ENCODE measurements at places on chromosomes 7 and 10.

GRCh38 chr7:80719261-80719660 is 80.8 kb downstream of the CD36 start:
- no peak for DNase-seq

GRCh38 chr10:88763441-88763840 is 3.6 kb downstream of the LIPN start:
- DNase-seq = no peak

- DNase-seq = no peak
These were observed 377 bp upstream of the POLR1F start for GRCh38 chr7:19709249-19709578.

GRCh38 chr7:106986450-106986977 is 58.0 kb upstream of the PRKAR2B start:
- no peak for DNase-seq

DNA sequence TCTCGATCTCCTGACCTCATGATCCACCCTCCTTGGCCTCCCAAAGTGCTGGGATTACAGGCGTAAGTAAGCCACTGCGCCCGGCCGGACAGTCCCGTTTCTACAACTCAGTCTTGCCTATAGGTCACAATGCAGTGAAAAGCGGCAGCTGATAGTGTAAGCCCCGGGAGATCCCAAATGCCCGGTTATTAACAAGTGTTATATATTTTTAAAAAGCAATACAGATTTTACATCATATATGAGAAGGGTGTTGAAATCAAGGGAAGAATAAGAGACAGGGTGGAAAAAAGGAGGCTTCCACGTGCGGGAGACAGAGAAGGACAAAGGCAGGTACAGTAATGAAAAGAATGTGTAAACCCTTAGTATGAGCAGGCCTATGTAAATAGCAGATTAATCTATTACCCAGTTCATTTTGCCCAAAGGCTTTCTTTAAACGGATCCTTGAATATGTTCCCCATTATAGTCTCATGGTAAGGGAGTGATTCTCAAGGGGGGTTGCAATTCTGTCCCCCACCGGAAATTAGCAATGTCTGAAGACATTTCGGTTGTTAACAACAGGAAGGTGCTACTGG is 170.8 kb downstream of the PDE1C start:
- DNase-seq = no peak

DNA sequence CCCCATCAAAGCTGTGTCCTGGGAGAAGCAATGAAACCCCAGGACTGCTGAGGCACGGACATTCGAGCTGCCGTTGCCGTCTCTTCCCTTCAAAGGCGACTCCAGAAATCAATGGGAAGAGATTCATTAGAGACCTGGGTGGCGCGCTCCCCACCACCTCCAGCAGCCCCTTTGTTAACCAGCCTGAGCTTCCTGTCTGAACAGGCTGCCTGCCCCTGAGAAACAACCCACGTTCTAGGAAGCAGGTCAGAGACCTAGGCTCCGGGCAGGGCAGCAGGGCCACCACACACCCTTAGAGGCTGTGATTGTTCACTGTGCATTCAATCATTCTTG is 110.9 kb upstream of the PPIF start:
- DNase-seq = no peak

DNA sequence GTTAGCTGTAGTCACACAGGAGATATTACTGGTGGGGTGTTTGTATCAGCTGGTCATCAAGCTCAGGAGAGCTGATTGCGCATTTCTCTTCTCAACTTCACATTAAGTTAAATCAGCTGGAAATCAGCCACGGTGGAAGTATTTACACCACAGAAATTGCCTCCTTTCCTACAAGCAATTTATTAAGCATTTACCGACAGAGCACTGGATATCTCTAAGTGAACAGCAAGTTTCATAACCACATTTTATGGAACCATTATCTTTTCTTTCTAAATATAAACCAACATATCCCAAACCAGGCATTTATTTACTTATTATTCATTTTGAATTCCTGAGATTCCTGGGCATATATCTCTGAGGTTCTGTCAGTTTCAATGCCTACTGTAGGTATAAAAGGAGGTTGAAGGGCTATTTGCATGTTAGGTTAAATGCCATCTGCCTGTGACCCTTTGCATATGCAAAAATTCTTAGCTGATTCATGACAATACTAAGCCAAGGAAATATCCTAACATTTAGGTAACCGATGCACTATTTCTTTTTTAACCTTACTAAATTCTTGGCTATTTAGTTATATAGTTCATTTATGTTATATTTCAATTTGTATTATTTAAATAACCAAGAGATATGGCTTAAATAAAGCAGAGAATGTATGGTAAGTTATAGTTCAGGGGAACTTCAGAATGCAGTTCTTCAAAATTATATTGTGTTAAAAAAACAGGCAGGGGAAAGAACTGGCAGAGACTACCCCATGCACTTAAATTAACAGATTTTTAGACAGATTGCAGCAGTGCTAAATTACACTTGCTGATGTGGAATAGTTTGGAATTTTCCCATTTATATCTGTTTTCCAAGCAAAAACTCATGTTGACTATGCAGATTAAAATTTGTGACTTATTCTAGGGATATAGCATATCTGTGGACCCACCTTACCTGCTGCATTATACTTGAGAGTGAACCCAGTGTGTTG is 56.8 kb downstream of the DYNC1I1 start:
- no peak for DNase-seq

DNA sequence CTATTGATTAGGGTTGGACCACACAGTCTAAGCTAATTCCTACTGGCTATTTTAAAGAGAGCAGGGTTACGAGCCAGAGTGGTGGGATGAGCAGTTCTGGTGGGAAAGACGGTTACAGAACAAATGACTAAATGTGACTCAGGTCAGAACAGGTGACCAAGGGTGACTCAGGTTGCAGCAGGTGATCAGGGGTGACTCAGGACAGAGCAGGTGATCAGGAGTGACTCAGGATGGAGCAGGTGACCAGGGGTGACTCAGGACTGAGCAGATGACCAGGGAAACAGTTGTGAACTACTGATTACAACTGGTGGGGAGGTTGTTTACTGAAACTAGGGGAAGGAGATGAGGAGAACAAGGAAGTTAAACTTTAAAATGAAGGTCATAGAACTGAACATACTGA is 366.3 kb downstream of the ABCA13 start:
- no peak for DNase-seq

DNA sequence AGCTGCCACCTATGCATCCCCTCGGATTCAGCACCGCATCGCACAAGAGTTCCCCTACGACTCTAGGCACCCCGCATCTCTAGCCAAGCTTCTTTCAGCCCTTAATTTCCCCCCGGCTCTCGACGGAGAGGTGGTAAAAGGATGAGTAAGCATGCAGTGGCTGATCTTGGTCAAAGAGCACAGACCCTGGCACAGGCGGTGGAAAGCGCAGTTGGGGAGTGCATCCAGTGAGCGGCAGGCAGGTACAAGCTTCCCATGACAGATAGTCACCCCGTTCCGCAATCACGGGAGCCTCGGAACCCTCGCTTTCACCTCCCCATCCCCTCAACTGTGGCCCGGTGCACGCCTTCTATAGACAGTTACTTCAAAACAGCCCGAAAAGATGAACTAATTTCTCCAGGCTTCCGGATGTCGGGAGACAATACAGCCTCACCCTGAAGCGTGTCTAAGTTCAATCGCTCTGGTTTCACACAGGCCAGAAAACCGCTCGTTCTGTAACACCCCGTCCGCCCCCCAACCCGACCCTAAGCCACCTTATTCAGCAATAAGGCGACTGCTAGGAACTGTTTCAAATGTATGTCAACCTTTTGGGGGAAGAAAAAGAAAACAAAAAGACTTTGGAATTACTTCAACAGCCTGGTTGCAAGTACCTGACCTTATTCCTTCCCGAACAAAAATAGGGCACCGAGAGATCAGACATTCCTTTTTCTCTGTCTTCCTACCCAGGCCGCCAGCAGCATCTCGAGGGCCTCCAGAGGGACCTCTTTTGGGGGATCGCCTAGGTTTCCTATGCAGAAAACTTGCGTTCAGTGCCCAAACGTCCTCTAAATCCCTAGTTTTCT is 1.4 kb downstream of the RHEB start:
- peak; percentile 78 for DNase-seq

- DNase-seq = no peak
These were observed 64.2 kb upstream of the CAPZA2 start for GRCh38 chr7:116798232-116798631.

GRCh38 chr10:33822774-33823173 is 488.3 kb upstream of the NRP1 start:
- no peak for DNase-seq

DNA sequence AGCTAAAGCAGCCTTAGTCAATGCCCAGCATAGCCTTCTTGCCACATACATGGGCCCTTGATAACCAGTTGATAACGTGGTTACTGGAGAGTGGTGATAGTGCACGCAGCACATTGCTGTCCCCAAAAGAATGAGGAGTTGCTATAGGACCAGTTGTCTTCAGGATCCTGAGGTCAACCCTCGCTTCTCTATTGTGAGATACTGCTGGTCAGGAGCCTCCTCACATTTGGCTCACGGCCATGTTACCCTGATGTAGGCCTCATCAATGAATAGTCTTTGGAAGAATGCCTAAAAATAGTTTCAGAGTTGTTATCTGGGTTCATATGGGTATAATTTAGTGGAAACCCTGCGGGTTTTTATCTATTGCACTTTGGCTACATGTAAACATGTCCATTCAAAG is 230.7 kb downstream of the VTI1A start:
- no peak for DNase-seq

- DNase-seq = no peak
These were observed 152.0 kb downstream of the RPS24 start for GRCh38 chr10:78185693-78186055.

- DNase-seq = peak; percentile 56
These were observed 119.0 kb upstream of the CACUL1 start for GRCh38 chr10:118873738-118874105.

DNA sequence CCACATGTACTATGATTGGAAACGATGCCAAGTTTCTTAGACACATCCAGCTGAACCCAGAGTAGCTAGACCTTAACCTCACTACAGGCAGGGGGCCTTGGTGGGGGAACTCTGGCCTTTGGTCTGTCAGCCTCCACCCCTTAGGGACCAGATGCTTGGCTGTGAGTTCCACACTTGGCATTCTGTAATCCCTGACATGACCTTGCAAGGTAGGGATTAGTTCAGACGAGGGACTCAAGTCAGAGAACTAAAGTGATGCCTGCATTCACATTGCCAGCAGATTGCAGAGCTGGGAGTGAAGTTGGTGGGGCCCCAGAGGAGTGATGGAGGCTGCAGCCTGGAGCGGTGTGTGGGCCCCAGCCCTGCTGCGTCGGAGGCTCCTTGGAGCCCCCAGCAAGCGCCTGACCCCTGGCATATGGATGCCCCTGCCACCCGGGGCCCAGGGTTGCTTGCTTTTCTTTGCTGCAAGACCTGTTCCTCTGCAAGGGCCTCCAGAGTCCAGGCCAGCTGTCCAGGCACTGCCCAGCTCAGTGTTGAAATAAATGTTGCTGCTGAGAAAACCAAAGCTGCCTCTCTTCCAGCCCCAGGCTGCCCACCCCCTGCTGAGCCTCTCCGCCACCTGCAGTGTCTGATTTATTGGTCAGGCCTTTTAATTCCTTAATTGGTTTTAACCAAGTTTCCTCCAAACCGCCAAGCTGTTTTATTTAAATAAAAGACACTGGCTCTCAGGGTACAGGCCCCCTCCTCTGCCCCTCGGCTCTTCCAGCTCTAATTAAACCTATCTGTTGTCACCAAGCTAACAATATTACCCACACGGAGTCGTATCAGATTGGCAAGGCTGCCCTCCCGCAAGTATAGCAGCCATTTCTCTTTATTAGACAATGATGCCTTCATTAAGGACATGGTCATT is 4.7 kb downstream of the NPTX2 start:
- no peak for DNase-seq

DNA sequence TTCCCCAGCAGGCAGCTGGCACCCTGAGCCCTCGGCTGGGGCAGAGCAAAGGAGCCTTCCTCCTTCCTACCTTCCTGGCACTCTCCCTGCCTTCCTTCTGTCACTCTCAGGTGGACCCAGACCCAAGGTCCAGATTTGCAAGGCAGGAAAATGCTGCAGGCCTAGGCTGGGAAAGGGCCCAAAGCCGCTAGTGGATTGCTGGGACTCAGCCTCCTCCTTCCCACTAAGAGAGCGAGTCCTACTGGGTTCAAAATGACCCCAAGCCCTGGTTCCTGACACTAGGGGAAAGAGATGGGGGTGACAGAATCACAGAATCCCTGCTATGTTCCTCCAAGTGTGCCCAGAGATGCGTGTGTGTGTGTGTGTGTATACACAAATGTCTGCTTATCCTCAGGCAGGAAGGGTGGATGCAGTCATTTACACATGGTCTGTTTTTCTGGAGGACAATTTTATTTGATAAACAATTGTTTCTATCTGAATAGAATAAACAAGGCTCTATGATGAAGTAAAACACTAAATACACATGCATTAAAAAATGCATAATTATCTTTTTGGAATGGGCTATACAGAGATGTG is 1.3 kb upstream of the PLAU start:
- no peak for DNase-seq

DNA sequence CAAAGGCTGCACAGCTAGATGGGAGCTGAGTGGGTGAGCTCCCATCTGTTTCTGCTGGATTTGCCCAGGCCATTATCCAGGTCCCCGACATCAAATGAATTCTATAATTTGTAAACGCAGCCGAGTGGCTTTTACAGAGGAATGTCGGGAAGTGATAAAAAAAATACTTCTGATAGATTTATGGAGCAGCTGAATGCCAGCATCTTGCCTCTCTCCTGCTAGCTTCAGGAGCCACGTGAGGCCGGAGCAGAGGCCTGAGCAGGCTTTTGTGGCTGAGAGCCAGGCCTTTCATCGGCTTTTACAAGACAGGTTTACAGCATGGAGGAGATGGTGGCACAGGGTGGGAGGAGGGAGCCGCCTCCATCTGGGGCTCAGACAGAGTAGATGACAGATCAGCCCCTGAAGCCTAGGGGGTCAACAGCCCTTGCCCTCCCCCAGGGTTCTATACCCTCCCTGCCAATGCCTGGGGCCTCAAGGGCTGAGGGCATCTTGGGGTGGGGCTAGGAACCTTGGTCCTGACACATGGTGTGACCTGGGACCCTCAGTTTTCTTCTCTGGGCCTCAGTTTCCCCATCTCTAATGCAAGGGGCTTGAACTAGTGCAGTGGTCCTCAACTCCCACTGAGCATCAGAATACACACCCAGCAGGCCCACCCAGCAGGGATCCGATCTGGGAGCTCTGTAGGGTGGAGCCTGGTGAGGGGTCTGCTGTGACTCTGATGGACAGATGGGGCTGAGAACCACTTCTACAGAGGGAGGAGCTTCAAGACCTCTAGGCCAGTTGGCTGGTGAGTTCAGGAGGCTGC is 44.2 kb upstream of the PCBD1 start:
- DNase-seq = no peak

GRCh38 chr7:28613262-28613661 is 200.9 kb downstream of the CREB5 start:
- DNase-seq = no peak

- no peak for DNase-seq
These were observed at the start of gene SSC4D for GRCh38 chr7:76409537-76409936. Gene SSC4D, minus strand, starts transcription at chr7:76409697. Its CDS starts 5,258 bp downstream, at chr7:76404439.

Measured in ACHN (cell line).